ENCODE measurements at places on chromosomes 5 and 9.

DNA sequence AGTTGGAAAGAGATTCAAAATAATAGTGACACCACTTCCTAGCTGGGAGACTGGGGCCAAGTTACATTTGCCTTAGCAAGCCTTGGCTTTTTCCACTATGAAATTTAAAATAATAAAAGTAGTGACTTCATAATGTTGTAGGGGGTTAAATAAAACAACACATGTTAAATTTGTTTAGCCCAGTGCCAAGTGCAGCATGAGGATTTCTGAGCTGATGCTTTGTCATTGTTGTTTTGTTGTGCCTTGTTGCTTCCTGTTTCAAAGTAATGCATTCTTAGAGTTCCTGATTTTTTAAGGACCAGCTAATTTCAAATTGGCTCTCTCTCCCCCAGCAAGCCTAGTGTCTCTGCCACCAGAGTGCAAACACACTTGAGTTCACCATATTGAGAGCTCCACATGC is 270.7 kb upstream of the PAPPA start:
- no peak for DNase-seq

GRCh38 chr5:149694007-149694406 is 36.1 kb upstream of the PPARGC1B start:
- no peak for DNase-seq

DNA sequence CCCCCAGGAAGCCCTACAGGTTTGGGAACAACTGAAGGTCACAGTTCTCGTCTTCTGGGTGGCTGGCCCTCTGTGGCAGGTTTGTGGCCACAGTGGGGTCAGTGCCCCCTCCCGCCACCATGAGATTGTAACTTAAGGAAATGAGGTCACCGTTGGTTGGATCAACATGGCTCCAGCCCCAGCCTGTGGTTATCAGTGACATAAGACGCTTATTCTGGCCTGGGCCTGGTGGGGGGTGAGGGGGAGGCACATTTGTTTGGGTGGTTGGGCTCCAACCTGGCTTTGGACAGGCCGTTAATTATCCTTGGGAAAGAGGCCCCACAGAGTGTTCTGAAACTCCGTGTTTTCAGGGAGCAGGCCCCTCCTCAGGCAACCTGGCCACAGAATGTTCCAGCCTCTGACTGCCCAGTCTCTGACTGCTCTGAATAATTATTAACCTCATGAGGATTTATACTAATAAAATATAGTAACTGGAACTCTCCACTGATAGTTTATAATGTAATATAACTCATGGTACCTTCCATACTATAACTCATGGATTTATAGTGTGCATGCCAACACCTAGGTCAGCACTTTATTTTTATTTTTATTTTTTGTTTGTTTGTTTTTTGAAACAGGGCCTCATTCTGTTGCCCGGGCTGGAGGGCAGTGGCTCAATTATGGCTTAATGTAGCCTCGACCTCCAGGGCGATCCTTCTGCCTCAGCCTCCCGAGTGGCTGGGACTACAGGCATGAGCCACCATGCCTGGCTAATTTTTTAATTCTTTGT is 58.0 kb upstream of the RPL26L1 start:
- DNase-seq: no peak

GRCh38 chr5:41445937-41446563 is 64.4 kb downstream of the PLCXD3 start:
- DNase-seq: no peak

GRCh38 chr9:6356441-6356840 is 28.3 kb downstream of the TPD52L3 start:
- no peak for DNase-seq

- no peak for DNase-seq
Observed at GRCh38 chr9:93086447-93087224, 9.4 kb upstream of the CARD19 start.

DNA sequence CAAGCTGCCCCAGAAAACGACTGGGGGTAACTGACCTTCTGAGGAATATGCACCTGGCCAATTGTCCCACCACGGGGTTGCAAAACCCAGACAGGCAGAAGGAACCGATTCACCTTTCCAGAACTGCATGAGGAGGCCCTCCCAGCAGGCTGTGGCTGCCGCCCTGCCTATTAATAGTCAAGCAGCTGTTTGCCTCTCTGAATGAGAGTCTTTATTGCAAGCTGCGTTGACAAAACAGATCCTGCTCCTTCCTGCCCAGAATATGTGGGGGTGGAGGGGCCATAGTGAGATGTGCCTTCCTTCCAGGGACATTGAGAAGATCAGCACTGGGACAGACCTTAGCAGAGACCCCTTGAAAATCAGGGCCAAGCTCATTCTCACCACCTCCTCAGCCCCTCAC is 18.3 kb upstream of the TCOF1 start:
- no peak for DNase-seq

GRCh38 chr9:81472701-81473100 is 216.6 kb downstream of the TLE1 start:
- no peak for DNase-seq

GRCh38 chr9:129236441-129237145 is 58.5 kb upstream of the IER5L start:
- DNase-seq: no peak

- no peak for DNase-seq
Observed at GRCh38 chr5:64826541-64826940, 57.8 kb downstream of the CWC27 start.

DNA sequence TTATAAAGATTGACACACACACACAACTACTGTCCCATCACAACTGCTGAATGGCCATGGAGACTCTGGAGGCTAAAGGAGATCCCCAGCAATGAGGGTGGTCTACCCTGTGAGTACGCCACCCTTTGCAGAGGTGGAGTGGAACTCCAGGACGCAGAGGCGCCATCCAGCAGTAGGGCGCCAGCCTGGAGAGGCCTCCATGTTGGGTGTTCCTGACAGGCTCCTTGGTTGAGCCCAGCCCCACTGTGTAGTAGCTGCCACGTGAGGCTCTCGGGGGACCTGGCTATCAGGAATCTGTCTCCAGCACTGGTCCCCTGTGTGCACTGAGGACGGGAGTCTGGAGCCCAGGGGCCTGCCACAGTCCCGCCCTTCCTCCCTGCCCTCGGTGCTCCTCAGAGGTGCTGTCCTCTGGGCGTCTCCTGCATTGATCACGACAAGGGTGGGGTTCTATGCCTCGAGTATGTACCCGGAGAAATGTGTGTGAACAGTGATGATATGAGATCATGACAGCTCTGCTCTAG is 72.3 kb downstream of the DAP start:
- no peak for DNase-seq

GRCh38 chr5:75758116-75758515 is 40.9 kb upstream of the POC5 start:
- DNase-seq: no peak

DNA sequence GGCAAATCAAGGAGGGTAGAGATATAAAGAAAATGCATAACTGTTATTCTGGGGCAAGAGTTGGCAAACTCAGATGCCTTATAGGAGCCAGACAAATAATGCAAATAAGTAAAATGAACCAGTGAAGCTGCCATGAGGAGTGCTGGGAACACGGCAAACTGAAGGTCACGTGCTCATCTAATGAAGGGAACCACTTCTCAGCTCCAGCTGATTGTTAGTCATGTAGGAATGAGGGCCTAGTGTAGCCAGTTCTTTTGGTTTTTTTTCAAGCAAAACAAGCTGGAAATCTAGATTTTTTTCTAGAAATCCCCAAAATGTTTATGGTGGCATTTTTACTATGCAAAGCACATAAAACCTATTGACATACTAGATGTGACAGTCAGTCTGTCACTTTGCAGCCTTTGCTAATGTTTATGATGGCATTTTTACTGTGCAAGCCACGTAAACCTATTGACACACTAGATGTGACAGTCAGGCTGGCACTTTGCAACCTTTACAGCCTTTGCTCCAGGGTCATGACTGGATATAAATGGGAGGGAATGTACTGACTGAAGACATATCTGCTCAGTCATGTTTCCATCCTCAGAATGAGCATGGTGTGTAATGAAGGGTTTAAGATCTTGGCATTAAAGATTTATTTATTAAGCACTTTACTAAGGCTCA is 39.4 kb downstream of the RUSC2 start:
- no peak for DNase-seq

- no peak for DNase-seq
Observed at GRCh38 chr5:129905473-129906176, 1.4 kb downstream of the CHSY3 start.

DNA sequence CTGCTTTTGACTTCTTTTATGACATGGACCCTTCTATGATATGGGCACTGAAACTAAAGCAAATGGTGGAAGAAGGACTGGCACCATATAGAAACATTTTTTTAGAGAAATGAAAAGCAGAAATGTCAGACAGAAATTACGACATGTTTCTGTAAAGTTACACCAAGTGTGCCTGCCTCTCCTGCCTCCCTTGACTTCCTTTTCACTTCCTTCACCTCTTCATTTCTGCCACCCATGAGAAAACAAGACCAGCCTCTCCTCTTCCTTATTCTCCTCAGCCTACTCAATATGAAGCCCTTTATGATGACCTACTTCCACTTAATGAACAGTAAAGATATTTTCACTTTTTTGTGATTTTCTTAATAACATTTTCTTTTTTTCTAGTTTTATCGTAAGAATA is 44.5 kb downstream of the ERCC6L2 start:
- DNase-seq: no peak

- DNase-seq: no peak
Observed at GRCh38 chr5:14035859-14036503, 91.5 kb upstream of the DNAH5 start.

DNA sequence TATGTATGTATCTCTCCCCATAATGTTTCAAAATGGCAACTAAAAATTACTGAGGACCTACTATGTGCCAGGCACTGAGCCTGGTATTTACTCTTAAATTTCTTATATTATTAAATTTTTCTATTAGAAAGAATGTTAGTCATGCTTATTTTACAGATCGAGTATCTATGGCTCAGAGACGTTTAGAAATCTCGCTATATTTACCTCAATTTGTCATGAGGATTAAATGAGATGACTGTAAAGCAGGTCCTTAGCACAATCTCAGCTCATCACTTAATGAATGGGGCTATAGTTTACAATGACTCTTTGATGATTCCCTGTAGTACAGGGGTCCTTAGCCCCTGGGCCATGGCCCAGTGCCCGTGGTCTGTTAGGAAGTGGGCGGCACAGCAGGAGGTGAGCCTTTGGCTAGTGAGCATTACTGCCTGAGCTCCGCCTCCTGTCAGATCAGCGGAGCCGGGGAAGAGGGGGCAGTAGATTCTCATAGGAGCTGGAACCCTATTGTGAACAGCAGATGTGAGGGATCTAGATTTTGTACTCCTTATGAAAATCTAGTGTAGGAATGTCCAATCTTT is 15.5 kb downstream of the ENC1 start:
- DNase-seq: no peak

DNA sequence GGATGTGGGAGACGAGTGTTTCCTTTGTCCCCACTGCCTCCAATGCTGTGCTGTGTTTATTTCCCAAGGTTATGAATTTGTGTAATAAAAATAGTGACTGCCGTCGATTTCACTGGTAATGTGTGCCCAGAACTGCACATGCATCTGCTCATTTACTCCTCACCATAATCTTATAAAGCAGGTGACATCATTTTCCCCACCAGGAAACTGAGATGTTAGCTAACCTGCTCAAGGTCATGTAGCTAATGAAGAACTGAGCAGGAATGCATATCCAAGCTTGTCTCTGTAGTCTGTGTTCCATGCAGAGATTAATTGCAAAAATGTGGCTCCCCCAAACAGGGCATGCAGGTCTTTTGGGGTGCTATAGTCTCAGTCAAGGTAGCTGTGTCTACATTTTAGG is 224.4 kb downstream of the TENT4A start:
- no peak for DNase-seq

DNA sequence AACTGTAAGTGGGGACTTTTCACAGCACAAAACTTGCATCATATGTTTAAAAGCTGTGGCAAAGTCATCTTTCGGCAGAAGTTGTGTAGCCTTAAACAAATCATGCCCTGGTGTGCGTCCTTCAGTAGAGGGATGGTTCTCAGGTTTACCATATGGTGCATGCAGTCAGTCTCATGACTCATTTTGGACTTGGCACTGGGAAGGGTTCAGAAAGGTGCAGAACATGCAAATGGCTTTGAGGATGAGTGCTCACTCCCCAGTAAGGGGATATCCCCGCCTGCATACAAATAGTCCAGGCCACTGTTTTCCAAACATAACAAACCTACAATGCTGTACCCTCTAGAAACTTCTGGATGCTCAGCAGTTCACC is 260.3 kb downstream of the NDUFS4 start:
- no peak for DNase-seq

DNA sequence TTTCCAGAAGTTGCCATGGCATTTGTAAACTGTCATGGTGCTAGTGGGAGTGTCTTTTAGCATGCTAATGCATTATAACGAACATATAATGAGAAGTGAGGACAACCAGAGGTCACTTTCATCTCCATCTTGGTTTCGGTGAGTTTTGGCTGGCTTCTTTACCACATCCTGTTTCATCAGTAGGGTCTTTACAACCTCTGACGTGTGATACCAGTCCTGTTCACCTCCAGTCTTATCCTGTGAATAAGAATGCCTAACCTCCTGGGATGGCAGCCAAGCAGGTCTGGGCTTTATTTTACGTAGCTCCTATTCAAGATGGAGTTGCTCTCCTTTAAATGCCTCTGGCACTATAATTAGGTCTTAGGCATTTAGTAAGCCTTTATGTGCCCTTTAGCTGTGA is 20.4 kb upstream of the RFK start:
- DNase-seq: no peak

GRCh38 chr5:44402084-44402483 is 12.9 kb upstream of the FGF10 start:
- no peak for DNase-seq

GRCh38 chr9:112174222-112174964 is 704 bp downstream of the SUSD1 start:
- peak; percentile 48 for DNase-seq

GRCh38 chr5:171639205-171639621 is 146.4 kb upstream of the SMIM23 start:
- no peak for DNase-seq

DNA sequence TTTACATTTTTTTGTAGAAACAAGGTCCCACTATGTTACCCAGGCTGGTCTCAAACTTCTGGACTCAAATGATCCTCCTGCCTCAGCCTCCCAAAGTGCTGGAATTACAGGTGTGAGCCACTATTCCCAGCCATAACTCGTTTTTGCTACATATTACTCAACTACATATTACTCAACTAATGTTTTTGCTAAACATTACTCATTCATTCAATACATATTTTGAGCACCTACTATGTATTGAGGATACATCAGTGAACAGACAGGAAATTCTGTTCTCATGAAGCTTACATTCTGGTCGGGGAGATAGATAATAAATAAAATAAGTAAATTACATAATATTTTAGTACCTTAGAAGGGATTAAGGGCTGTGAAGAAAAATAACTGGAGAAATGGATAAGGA is 34.9 kb upstream of the STOM start:
- no peak for DNase-seq
